ENCODE measurements at places on chromosomes 3 and 15.

DNA sequence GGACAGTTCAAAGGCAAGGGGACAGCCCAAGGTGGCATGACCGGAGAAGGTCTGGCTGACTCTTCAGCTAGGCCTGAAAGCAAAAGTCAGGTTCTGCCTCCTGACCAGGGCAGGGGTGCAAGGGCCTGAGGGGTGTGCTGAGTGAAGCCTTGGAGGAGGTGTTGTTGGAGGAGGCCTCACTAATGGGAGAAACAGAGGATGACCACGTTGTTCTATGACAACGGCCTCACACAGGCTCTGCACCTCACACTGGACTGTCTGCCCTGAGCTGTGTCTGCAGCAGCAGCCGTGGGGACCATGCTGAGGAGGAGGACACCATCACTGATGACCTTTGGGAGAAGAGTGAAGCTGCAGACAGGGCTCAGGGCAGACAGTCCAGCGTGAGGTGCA, 116.9 kb upstream of the ABHD17C start:
- no peak for DNase-seq

DNA sequence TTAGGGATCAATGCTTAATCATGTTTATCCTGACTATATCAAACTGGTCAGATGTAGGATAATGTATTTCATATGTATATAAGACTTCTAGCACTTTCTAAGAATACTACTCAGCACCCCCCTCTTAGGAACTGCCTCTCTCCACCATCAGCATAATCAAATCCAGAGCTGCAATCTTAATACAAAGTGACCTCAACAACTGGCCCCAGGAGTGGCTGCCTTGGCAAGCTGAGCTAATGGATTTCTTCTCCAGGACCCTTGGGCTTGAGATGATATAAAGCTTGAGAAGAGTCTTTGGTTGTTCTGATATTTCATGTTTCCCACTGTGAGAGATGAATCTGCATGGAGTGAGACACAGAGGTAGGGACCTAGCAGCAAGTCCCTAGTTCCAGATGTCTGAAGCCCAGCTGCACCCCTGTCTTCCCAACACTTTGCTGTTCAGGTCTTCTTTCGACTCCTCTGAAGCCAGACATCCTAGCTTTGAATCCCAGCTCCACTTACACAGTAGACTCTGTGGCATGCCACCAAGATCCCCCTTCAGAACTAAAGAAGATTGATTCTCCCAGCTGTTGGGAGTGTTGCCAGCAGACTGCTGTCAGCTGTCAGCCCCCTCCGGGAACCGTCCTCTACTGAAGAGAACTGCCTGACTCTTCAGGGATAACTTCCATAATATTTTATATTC, 309.3 kb upstream of the UBE2E2 start:
- DNase-seq = no peak

GRCh38 chr15:52789601-52790168, 451 bp downstream of the ONECUT1 start:
- peak; percentile 71 for DNase-seq

DNA sequence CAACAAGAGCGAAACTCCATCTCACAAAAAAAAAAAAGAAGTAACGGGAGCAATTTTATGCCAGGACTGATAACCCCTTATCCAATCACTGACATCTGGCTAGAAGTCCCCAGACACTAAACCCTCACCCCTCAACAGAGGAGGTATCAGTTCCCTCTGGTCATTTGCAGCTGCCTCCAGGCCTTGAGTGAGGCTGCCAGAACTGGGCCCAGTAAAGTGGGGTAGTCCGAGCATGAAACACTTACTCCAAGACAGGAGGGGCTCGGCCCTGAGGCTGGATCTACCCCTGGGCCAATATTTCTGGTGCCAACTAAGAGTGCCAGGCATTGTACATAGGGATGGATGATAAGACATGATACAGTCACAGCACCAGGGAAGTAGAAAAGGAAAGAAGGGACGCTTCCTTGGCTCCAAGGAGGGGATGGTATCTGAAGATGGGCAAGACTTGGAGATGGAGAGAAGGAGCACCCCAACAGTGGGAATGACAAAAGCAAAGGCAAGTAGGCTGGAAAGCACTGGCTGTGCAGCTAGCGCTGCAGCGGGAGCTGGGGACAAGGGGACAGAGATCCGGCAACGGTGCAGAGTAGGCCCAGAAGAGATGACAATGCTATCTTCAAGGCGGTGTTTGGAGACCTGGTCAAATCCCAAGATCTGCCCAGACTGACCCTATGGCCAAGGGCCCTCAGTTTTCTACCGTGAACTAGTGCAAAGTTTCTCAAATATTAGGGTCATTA, 2.2 kb downstream of the XXYLT1 start:
- DNase-seq = no peak

GRCh38 chr3:147298511-147298982, 107.8 kb downstream of the ZIC4 start:
- peak; percentile 53 for DNase-seq

- DNase-seq = no peak
These were observed 100.1 kb downstream of the TPRA1 start for GRCh38 chr3:127490271-127491023.

GRCh38 chr3:65170390-65171042, 482.7 kb upstream of the ADAMTS9 start:
- peak; percentile 35 for DNase-seq

DNA sequence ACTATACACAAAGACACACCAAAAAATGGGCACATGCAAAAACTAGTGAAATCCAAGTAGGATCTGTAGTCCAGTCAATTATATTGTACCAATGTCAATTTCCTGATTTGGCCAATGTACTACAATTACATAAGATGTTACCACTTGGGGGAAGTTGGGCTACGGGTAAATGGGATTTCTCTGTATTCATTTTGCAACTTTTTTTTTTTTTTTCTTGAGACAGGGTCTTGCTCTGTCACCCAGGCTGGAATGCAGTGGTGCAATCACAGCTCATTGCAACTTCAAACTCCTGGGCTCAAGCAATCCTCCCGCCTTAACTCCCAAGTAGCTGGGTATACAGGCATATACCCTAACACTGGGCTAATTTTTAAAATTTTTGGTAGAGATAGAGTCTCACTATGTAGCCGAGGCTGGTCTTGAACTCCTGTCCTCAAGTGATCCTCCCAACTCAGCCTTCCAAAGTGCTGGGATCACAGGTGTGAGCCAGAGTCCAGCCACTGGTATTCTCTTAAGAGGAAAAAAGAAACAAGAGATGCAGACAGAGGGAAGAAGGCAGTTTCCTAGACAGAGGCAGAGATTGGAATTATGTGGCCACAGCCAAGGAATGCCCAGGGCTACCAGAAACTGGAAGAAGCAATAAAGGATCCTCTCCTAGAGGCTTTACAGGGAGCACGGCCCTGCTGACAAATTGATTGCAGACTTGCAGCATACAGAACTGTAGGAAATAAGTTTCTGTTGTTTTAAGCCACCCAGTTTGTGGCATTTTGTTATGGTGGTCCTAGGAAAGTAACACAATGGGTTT, 33.3 kb downstream of the TFDP2 start:
- no peak for DNase-seq

GRCh38 chr15:79447060-79447459, 14.9 kb downstream of the MINAR1 start:
- no peak for DNase-seq

Data from DMS53 (cell line).